Esophagus muscularis mucosa (tissue), 4 donors: ENCODE measurements at places on chromosomes 2 and 18. TPM values are rescaled to one million over a fixed set of nuclear protein-coding genes. Genes with fewer than 3 reads are reported as not detected.

DNA sequence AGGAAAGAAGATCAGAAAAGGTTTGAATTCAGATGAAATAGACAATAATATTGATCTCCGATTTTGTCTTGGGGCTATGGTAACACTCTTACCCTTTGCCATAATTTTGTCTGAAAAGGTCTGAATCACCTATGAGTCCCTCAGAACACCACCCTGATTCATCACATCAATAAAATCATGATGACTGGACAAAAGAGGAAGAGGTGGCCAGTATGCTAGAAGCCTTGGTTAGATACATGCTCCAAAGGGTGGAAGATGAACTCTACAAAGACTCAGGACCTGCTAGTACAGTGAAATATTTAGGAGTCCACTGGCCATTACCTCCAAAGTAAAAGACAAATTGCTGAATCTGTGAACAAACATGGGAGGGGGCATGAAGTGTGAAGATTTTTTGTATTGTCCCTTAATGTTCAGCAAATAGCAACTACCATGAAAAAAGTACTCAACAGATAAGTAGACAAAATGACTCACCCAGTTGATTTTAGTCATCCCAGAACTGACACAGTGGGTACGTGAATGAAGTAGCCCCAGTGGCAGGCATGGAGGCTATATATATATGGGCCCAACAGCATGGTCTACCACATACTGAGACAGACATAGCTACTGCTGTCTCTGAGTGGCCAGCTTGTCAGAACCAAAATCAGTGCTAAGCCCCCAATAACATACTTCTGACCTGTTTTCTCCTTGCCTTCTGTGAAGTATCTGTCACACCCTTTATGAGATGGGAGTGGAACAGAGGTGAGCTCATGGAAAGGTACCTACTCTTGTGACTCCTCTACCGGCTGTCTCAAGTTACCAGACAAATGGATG lies 36.5 kb upstream of the GLS start:
- DNase-seq, result no peak
- H3K36me3 ChIP-seq, result no peaks in the 10 kb centered on the region
- no peaks in the 10 kb centered on the region for H3K27me3 ChIP-seq
- no peak overlapping the region for H3K27ac ChIP-seq
- H3K4me3 ChIP-seq, result no peak overlapping the region

GRCh38 chr2:10935366-10935918 lies 23.7 kb downstream of the KCNF1 start:
- no peaks in the 10 kb centered on the region for H3K36me3 ChIP-seq
- H3K27ac ChIP-seq, result no peak overlapping the region
- H3K4me3 ChIP-seq, result no peak overlapping the region
- H3K27me3 ChIP-seq, result no peaks in the 10 kb centered on the region
- no peak for DNase-seq

DNA sequence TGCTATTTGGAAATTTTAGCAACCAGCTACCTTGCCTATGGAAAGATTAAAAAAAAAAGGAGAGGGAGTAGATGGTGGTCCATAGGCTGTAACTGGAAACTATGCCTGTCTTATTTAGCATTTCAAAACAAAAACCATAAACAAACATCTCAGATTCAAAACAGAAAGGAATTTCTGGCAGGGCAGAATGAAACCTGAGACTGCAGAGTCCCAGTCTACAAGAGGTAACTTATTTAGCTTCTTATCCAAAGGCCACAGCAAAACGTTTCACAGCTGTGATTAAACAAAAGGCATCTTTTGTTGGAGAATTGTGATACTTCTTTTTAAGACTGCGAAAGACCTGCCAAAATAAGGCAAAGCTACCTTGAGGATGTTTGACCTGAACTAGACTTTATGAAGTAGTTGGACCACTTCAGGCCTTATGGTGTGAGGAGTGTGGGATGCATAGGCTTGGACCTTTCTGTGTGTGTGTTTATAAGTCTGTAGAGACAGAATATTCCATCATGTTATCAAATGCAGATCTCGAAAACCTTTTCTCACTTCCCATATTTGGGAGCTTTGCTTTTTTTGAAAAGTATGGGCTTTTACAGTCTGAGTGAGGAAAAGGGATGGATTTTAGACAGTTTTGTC lies 11.0 kb downstream of the CRIM1 start:
- peaks cover 97% of the 10 kb centered on the region for H3K4me1 ChIP-seq
- no peak for DNase-seq
- no peak overlapping the region for H3K4me3 ChIP-seq
- H3K36me3 ChIP-seq, result no peaks in the 10 kb centered on the region

DNA sequence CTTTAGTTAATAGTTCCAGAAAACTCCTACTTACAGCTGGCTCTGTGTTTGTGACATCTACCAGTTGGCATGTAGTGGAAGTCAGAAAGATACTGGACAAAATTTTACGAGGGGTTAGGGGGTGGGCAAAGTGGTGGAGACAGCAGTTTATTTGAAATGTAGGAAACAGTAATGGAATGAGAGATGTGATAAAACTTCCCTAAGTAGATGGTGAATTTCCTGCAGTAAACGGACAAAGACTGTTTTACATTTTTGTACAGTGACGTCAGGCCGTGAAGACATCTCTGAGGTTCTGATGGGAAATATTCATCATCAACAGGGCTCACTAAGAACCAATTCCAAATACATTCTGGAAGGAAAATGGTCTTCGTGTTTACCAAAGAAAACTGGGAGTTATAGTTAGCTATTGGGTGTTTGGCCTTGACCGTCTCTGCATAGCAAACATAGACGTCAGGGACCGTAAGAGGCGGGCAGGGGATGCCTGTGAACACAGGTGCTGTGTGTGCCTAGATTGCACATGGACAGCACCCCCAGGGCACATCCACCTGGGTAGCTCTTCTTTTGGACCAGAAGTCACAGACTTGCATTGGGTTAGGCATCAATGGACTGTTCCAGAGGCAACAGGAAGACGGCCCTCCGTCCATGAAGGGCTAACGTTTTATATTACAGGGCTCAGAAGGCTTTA lies 131.5 kb downstream of the ZNF516 start:
- H3K27ac ChIP-seq, result no peak overlapping the region
- no peak overlapping the region for H3K4me3 ChIP-seq
- no peaks in the 10 kb centered on the region for H3K27me3 ChIP-seq
- H3K4me1 ChIP-seq, result no peaks in the 10 kb centered on the region

Gene SPP2
- total RNA-seq, result not detected

Gene CRYGD
- total RNA-seq, result not detected

GRCh38 chr2:30288561-30288960 lies 57.2 kb downstream of the LBH start:
- H3K4me3 ChIP-seq, result no peak overlapping the region
- H3K27ac ChIP-seq, result no peak overlapping the region
- H3K27me3 ChIP-seq, result no peaks in the 10 kb centered on the region
- peaks cover 11% of the 10 kb centered on the region for H3K4me1 ChIP-seq
- H3K36me3 ChIP-seq, result no peaks in the 10 kb centered on the region
- no peak for DNase-seq

Gene LYG2
- not detected for total RNA-seq

- peaks cover 13% of the 10 kb centered on the region for H3K4me1 ChIP-seq
- no peak overlapping the region for H3K4me3 ChIP-seq
- no peaks in the 10 kb centered on the region for H3K36me3 ChIP-seq
- no peaks in the 10 kb centered on the region for H3K27me3 ChIP-seq
- peak overlapping the region; percentile 37 for H3K27ac ChIP-seq
- DNase-seq, result no peak
Observed at GRCh38 chr2:34892766-34893165, 1293.7 kb upstream of the FAM98A start.

DNA sequence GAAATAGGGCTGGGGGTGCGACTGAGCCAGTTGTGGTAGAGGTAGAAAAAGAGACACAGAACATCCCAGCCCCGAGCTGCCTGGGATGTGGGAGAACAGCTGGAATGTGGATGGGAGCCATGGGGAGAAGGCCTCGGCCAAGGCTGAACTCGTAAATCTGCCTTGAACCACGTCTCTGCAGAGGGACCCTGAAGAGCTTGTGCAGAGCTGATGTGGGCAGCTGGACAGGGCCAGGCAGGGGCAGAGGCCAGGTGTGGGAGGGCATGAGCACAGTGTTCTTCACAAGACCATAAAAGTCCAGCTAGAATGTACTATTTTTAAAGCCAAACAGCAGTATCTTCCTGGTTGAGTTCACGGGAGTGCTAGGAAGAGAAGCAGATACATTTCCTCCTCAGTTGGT lies 5.7 kb downstream of the TCF23 start:
- DNase-seq, result no peak
- H3K4me1 ChIP-seq, result no peaks in the 10 kb centered on the region
- H3K27ac ChIP-seq, result no peak overlapping the region
- H3K4me3 ChIP-seq, result no peak overlapping the region

- H3K4me1 ChIP-seq, result peaks cover under 1% of the 10 kb centered on the region
- no peak overlapping the region for H3K4me3 ChIP-seq
- no peaks in the 10 kb centered on the region for H3K36me3 ChIP-seq
- DNase-seq, result no peak
Observed at GRCh38 chr2:9998916-9999654, 44.3 kb upstream of the KLF11 start.

- H3K27ac ChIP-seq, result no peak overlapping the region
- H3K4me1 ChIP-seq, result no peaks in the 10 kb centered on the region
- no peak for DNase-seq
- no peaks in the 10 kb centered on the region for H3K36me3 ChIP-seq
- H3K27me3 ChIP-seq, result no peaks in the 10 kb centered on the region
- no peak overlapping the region for H3K4me3 ChIP-seq
Observed at GRCh38 chr18:25423267-25423666, 71.3 kb upstream of the ZNF521 start.

DNA sequence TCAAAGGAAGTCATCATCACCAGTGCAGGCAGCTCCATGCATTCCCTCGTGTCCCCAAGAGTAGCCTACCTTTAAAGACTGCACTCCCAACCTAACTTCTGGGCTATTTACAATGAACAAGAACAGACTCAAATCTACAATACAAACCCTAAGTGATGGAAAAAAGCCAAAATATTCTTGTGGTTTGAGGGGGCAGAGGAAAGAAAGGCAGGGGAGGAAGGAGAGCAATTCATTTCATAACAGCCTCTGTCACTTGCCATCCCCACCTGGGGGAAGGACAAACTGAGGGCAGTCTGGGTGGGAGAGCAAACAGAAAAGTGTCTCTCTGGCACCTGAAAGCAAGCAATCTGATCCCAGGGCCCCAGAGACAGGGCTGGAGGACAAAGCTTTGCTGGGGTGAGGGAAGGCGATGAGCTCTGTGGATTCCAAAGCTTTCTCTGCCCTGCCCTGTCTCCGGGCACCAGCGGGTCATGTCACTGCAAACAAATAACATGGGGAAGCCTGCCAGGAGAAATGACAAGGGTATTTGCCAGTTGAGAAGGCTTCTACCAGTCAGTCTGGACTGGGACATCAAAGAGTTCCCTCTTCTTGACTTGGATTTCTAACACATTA lies 528.0 kb upstream of the TNP1 start:
- no peaks in the 10 kb centered on the region for H3K27me3 ChIP-seq
- H3K36me3 ChIP-seq, result no peaks in the 10 kb centered on the region
- DNase-seq, result no peak
- no peak overlapping the region for H3K27ac ChIP-seq
- peaks cover 15% of the 10 kb centered on the region for H3K4me1 ChIP-seq

Gene CD8B2
- not detected for total RNA-seq

Gene OBSL1
- 81.0 TPM for total RNA-seq

DNA sequence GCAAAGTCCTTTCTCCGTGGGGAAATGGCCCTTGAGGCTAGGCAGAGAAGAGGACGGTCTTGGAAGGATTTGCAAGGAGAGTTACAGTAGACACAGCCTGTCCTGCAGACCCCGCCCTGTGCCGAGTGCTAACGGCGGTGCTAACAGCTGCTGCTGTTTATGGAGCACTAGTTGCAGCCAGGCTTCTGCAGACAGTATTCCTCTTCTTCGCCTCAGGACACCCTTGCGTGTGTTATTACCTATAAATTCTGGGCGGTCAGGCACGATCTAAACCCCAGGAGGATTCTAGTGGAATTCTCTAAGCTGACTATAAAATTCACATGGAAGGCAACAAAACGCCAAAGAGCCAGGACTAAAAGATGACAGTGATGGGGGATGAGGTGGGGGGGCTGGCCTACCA lies 139.8 kb downstream of the GLI2 start:
- H3K36me3 ChIP-seq, result no peaks in the 10 kb centered on the region
- H3K4me1 ChIP-seq, result no peaks in the 10 kb centered on the region
- no peak for DNase-seq
- H3K27ac ChIP-seq, result no peak overlapping the region

- DNase-seq, result no peak
- no peaks in the 10 kb centered on the region for H3K4me1 ChIP-seq
- no peaks in the 10 kb centered on the region for H3K36me3 ChIP-seq
- peaks cover 24% of the 10 kb centered on the region for H3K27me3 ChIP-seq
- no peak overlapping the region for H3K4me3 ChIP-seq
Observed at GRCh38 chr18:47582093-47582492, 330.6 kb upstream of the SKOR2 start.

Gene TDRD15
- total RNA-seq, result 0.63 TPM

Gene ITGB6
- not detected for total RNA-seq

- H3K36me3 ChIP-seq, result no peaks in the 10 kb centered on the region
- H3K27ac ChIP-seq, result no peak overlapping the region
- no peak for DNase-seq
- no peaks in the 10 kb centered on the region for H3K27me3 ChIP-seq
- no peak overlapping the region for H3K4me3 ChIP-seq
Observed at GRCh38 chr2:41937464-41937906, 110.3 kb upstream of the PKDCC start.

DNA sequence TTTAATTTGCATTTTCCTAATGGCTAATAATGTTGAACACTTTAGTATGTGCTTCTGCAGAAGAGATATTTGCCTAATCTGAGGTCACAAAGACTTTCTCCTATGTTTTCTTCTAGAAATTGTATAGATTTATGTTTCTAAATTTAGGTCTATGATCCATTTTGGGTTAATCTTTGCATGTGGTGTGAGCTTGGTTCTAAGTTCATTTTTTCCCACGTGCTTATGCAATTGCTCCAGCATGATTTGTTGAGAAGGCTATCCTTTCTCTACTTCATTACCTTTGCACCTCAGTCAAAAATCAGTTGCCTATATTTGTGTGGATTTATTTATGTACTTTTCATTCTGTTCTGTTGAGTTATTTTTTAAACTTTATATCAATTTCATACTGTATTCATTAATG lies 15.0 kb upstream of the RNF103 start:
- H3K36me3 ChIP-seq, result no peaks in the 10 kb centered on the region
- no peaks in the 10 kb centered on the region for H3K4me1 ChIP-seq
- no peaks in the 10 kb centered on the region for H3K27me3 ChIP-seq
- no peak overlapping the region for H3K27ac ChIP-seq
- DNase-seq, result no peak

DNA sequence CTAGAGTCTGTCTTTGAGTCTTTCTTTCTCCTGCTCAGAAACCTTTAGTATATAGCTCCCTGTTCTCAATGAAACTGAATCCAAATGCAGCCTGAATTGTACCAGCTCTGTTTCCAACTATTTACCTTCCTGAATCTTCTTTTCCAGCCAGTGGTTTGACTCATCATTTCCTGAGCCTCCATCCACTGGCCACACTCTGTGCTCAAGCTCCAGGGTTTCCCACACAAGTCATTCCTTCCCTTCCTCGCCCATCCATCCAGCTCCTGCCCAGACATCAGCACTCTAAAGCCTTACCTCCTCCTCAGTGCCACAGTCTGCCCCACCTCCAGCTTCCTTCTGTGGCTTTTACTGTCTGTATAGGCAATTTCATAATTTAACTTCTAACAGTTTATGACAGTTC lies 233.6 kb upstream of the RASGRP3 start:
- H3K4me3 ChIP-seq, result no peak overlapping the region
- no peaks in the 10 kb centered on the region for H3K27me3 ChIP-seq
- H3K36me3 ChIP-seq, result peaks cover 8% of the 10 kb centered on the region
- no peak overlapping the region for H3K27ac ChIP-seq
- peaks cover 45% of the 10 kb centered on the region for H3K4me1 ChIP-seq
